Stimulated activated CD4-positive, alpha-beta T cell treated with anti-CD3 and anti-CD28 coated beads, Interleukin-4, amount 100 ng/mL, for 24 hours (primary cell): ENCODE measurements at places on chromosomes 4 and X.
A peak's percentile ranks its signal among the peaks of the same experiment; 100 is the strongest.

- DNase-seq: no peak
Measured at GRCh38 chr4:151715881-151716280, 44.9 kb downstream of the GATB start.

GRCh38 chr4:100926039-100926717 is 408.4 kb upstream of the EMCN start:
- DNase-seq: no peak

- no peak for DNase-seq
Measured at GRCh38 chr4:148061795-148062194, 329.9 kb downstream of the ARHGAP10 start.

DNA sequence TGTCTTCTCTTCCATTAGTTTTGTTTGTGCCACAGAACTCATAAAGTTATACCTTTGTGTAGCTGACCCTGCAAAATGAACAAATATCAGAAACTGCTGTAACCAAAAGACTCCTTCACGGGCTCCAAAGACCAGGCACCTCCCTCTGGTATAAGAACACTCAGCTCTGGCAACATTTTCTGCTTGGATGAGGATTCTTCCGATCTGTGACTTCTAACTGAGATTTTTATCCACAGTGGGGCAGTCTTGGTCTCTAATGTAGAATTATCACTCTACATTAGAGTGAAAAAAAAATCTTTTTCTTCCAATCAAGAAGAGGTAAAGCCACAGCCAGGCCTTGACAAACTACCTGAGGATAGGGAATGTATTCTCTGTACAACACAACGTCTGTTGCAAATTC is 38.5 kb upstream of the PRSS48 start:
- DNase-seq: no peak

DNA sequence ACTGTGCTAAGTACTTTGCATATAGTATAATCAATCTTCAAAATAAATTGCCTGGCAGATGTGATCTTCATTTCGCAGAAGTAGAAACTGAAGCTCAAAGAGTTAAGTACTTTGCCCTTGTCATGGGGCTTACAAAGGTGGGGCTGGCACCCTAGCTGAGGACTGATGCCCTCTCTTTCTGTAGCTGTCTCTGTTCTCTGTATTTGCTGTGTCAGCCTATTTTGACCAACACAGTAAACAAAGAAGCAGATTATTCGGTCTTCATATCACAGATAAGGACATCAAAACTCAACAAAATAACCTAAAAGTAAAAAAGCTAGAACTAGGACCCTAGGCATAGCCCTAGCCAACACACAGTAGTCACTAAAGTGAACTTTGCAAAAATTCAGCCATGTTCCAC is 570.5 kb upstream of the TENM3 start:
- DNase-seq: no peak

DNA sequence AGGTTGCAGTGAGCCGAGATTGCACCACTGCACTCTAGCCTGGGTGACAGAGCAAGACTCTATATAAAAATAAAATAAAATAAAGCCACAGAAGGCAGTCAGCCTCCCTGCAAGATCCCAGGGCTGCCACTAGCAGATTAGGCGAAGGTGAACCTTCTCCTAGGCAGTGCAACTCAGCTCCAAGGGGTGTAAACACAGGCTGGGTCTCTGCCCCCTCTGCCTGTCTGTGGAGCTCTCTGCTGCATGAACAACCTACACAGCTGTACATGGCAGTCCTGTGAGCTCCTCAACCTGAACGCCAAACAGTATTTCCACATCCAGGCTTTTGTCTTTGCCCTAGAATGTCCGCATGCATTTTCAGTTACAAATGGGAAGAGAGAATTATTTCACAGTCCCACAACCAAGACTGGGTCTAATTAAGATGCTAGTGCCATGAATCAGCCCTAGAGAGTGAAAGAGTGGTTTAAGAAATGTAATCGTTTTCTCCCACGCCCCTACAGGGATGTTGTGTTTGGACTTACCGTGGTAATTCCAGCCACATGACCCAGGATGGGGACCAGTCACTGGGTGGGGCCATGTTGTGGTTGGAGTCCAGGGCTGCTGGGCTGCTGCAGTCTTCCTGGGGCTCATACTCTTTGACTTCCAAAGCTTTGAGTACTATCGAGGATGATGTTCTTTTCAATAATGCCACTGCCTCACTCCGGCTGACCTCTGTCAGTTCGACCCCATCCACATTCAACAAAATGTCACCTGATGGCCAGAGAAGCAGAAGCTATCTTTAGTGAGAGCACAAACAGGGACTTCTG is 99.0 kb downstream of the FIP1L1 start:
- DNase-seq: no peak

- peak; percentile 22 for DNase-seq
Measured at GRCh38 chrX:24259544-24260240, 54.2 kb downstream of the SUPT20HL2 start.

GRCh38 chrX:125681058-125681457 is 361.4 kb downstream of the TEX13C start:
- no peak for DNase-seq

- DNase-seq: no peak
Measured at GRCh38 chr4:159455675-159456237, 352.9 kb downstream of the RAPGEF2 start.

GRCh38 chr4:37908488-37909331 is 17.8 kb downstream of the TBC1D1 start:
- DNase-seq: no peak

GRCh38 chr4:189084671-189085070 is 856.0 kb upstream of the FRG1 start:
- DNase-seq: no peak
